DMS 273 treated with DMSO at 0.1 percent for 48 hours (cell line): ENCODE measurements at places on chromosomes 5 and 9.

- no peak for DNase-seq
These were observed 31.4 kb downstream of the GRIN3A start for GRCh38 chr9:101706997-101707396.

DNA sequence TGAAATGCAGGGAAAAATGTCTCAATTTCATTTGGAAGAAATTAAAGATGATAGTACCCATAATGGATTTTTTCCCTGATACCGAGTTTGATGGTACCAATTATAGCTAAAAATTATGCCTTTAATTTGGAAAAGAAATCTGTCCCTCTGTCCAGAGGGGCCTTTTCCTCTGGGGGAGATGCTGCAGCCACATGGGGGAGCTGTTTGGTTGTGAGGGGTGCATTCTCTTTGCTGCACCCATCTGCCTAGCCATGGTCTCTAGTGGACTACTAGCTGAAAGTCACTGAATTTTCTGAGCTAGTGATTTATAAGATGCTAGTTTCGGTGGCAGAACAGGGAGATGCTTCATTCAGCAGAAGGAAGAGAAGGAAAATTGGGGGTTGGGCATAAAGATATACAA is 9.6 kb downstream of the SEC61B start:
- DNase-seq, result no peak

- no peak for DNase-seq
These were observed 12.9 kb downstream of the GRXCR2 start for GRCh38 chr5:145859897-145860296.

GRCh38 chr9:134533850-134534588 is 107.6 kb upstream of the COL5A1 start:
- no peak for DNase-seq

DNA sequence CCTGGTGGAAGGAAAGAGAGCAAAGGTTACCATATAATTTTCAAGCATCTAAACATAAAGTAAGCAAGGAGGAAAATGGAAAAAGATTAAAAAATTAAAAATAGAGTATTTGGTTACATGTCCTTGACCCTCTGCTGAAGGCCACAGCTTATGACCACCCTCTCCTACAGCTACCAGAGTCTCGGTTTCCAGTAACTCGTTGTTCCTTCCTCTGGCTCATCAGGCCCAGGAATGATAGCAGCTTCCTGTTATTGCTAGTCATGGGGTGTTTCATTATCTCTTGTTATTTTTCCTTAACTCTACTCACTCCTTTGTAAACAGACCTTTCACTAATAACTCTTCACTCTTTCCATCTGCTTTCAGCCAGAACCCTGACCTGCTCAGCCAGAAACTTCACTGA is 102.2 kb downstream of the YTHDC2 start:
- DNase-seq, result no peak

DNA sequence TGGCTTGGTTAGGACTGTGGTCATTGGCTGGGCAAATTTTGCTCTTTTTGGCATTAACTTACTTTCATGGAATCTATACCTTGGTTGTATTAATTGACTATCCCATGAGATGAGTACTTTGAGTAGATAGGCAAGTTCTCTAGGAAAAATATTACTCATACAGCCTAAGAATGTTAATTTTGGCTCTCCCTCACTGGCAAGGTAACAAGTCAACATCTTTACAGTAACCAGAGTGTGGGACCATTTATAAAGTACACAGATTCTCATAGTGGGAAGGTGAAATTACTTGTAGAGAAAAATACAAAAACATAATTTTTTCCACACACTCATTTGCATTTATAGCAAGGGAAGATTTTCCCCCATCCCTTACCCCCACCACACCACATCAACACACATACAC is 154.6 kb upstream of the ZNF608 start:
- no peak for DNase-seq

- DNase-seq, result no peak
These were observed 7.0 kb downstream of the NOP16 start for GRCh38 chr5:176381423-176381822.

- peak; percentile 76 for DNase-seq
These were observed 155.9 kb downstream of the ERCC6L2 start for GRCh38 chr9:96031366-96031824.

DNA sequence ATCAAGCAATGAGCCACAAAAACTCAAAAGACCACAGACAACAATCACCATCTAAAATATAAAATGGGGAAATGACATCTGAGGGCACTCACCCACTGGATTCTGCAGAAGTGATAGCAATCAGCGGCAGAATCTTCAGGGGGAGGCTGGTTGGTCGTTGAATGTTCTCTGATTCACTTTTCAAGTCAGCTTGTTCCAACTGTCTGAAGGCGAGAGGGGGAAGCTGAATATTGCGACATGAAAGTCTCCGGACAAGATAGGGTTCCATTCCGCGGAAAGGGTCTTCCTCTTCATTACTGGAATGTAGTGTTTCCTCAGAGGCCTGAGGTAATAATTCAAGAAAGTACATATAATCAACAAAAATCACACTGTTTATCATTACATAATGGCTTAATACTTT is 94.9 kb upstream of the PDE4D start:
- no peak for DNase-seq

DNA sequence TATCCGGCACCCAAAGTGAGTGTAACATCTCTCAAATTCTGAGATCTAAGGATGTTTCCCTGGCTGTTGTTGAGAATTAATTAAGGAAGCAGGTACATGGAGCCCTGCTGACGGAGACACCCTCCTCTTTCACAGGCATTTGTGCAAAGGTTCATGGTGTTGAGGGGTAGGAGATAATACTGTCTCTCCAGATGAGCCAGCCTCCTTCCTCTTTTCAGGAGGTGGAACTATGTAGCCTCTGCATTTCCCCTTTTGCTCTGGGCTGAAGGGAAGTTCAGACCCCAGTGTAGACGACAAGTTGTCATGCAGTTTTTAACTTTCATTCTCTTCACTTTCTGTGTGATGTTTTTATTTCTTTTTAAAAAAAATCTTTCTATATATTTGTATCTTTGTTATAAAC is 107.5 kb downstream of the GALNT10 start:
- DNase-seq, result no peak

- no peak for DNase-seq
These were observed 396.5 kb downstream of the DMRT2 start for GRCh38 chr9:1446671-1447070.

- DNase-seq, result no peak
These were observed 29.9 kb upstream of the MEGF10 start for GRCh38 chr5:127260686-127261085.

DNA sequence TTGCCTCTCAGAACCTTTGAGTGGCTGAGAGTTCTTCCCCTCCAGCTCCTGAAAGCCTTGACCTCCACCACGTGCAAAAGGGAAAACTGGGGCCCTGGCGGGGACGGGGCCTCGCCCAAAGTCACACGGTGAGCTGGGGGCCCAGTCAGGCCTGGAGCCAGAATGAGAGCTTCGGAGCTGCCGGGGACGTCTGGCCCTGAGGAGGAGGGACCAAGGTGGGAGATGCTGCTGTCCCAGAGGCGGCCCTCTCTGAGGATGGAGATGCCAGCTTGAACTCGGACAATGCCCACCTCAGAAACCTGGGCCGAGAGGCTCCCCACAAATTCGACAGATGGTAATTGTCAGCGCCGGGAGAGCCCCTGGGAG is 643 bp downstream of the AK8 start:
- no peak for DNase-seq

DNA sequence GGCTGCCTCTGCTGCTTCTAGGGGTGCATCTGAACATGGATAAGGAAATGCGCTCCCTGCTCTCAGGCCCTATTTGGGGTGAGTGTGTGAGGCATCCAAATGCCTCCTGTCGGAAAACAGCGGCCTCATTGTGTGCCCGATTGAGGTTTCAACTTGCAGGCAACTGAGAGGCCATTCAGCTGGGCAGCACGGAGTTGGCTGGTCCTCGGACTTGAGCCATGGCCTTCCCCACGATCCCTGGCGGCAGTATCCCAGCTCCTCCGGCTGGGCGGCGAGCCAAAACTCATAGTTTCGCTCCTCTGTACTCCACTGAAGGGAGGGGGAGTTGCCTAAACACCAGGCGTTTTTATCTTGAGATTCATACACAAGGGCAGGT is 597.3 kb upstream of the SGCD start:
- peak; percentile 22 for DNase-seq

- no peak for DNase-seq
These were observed 32.2 kb downstream of the ACER2 start for GRCh38 chr9:19440823-19441580.

- no peak for DNase-seq
These were observed 347.4 kb downstream of the NDUFS4 start for GRCh38 chr5:53907827-53908226.

GRCh38 chr5:4001758-4002533 is 406.3 kb downstream of the IRX1 start:
- DNase-seq, result no peak

- no peak for DNase-seq
These were observed 3.0 kb upstream of the DNAJB5 start for GRCh38 chr9:34986540-34987047.

DNA sequence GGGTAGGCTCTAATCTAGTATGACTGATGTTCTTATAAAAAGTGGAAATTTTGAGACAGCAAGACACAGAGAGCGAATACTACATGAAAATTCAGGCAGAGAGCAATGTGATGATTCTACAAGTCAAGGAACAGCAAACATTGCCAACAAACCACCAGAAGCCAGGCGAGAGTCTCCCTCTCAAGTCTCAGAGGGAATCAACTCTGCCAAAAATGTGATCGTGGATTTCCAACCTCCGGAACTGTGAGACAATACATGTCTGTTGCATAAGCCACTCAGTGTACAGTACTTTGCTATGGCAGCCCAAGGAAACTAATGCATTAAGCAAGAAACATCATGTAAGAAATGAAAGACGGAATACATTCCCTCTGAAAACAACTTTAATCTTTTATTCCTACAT is 52.1 kb upstream of the CCNG1 start:
- DNase-seq, result no peak

- DNase-seq, result no peak
These were observed 286.7 kb downstream of the NFIB start for GRCh38 chr9:14027116-14027800.

DNA sequence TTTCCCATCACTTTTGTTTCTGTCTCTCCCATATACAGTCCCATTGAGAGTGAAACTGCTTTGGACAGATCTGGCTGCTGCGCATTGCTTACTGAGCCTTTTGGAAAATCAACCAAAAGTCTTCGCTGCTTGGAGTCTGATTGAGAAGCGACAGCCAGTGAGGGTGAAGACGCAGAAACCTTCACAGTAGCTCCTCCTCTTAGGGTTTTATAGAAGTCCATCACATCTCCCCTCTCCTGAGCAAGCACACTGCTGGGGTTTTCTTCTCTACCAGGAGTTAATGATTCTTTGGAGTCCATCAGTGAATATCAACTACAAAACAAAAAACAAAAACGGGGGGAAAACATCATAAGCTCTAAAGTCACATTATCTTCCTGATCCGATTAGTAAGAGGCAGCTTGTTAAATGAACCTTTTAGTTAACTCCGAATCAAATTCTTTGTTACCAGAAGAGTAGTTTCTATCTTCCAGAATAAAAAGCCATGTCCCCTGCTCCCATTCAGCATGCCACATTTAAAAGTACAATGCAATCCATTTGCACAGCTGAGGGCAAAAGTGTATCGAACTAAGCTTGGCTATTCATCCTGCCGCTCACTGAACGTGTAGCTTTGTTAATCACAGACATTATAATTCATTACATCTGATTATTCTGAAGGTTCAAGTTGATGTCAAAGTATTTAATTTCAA is 2.8 kb downstream of the NR3C1 start:
- DNase-seq, result peak; percentile 56

- DNase-seq, result no peak
These were observed 70.3 kb upstream of the PCA3 start for GRCh38 chr9:76693912-76694311.

DNA sequence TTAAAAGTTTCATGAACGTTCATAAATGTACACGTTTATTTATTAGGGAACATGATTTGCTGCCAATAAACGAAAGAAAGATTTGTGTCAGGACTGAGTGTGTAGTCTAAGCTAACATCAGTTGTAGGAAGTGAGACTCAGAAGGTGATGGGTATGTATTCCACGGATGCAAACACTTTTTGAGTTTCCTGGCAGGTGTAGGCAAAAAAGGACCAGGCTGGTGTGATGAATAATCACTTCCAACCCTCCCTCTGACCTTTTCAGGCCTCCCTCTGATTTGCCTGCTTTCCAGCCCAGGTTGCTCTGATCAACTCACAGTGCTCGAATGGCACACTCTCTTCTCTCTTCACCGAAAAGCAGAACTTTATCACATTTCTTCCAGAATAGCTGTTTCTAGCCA is 51.8 kb downstream of the BASP1 start:
- DNase-seq, result no peak

DNA sequence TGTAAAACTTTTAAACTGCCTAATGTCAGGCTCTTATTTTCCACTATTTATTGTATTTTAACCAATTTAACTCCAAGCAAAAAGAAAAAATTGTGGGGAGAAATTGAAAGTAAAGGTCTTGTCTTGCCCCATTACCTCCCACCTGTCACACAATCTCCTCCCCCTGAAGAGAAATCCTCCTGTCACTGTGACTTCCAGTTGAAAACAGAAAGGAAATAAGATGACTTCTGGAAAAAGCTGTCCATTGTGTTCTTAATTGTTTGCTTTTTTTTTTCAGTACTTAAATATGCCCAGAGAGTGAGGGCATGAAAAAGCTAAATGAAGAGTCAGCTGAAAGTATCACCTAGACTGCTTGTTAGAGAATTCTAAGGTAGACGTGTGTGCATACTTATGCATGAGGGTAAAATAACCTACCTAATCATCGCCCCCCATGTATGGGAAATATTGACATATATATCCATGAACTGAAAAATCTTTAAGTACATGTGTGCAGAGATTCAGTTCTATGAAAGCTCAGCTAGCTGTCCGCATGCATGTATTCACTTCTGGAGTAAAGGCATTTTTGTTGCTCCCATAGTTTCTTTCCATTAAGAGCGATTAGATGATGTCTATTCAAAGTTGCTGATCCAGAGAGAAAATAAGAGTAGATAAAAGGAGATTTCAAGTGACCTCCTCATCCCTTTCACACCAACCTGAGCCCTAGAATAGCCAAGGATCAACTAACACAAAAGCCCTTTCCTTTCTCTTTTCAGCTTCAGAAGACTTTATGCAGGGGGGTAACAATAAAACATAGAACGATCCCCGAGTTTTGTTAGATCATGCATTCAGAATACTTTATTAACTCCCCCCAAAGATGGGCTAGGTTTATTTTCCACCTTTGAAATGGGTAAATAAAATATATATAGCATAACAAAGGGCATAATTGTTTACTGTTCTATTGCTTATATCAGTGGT is 5.3 kb downstream of the NR2F1-AS1 start:
- no peak for DNase-seq

- no peak for DNase-seq
These were observed 9.1 kb upstream of the HSPB3 start for GRCh38 chr5:54446379-54446732.

DNA sequence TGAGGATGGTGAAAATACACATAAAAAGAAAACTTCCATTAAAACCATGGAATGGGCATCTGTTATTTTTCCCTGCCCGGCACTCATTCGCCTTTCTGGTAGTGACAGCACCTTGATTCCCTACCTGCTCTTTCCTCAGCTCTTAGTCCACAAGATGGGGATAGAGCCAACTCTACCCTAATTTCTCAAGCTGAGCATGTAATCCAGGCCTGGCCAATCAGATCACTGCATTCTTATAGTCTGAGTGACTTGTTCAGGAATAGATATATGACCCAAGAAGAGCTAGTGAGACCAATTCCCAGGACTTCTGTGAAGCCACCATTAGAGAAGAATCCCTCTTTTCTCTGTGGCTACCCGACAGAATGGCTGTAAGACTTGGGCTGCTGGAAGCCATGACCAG is 58.1 kb downstream of the TSSK1B start:
- DNase-seq, result no peak

- DNase-seq, result no peak
These were observed 624.7 kb upstream of the ACO1 start for GRCh38 chr9:31759703-31760102.
